ENCODE measurements at places on chromosomes 7 and 10. TPM values are rescaled to one million over a fixed set of nuclear protein-coding genes. Genes with fewer than 3 reads are reported as not detected.
A peak's percentile ranks its signal among the peaks of the same experiment; 100 is the strongest.

Gene PTTG1IP2
- total RNA-seq: not detected

Gene CTNNA3
- 0.67 TPM for total RNA-seq

Gene ACTL6B
- not detected for total RNA-seq

DNA sequence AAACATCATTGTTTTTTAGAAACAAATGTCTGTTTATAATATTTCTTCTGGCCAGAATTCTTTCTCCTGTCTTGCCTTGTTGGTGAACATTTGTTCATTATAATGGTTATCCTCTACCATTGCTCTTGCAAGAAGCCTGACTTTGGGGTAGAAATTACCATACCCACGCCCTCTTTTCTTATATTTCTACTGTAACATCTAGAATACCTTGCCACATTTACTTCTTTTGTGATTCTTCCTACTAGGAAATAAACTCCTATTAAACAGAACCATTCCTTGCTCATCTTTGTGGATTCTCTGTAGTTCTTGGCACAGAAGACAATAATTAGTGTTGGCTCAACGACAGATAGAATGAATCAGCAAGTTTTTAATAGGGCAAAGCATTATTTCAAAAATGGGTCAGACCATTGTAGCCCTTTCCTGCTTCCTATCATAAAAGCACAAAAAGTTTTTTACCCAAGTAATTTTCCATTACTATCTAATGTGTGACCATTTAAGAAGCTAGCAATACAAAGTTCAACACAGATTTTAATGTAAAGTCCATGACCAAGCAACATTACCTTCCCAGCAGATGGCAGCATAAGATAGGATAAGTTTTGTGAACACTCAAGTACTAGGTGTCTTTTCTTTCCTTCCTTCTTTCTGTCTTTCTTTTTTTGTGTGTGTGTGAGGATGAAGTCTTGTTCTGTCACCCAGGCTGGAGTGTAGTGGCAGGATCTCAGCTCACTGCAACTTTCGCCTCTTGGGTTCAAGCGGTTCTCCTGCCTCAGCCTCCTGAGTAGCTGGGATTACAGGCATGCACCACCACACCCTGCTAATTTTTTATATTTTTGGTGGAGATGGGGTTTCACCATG lies 270.4 kb downstream of the HGF start:
- DNase-seq: no peak

DNA sequence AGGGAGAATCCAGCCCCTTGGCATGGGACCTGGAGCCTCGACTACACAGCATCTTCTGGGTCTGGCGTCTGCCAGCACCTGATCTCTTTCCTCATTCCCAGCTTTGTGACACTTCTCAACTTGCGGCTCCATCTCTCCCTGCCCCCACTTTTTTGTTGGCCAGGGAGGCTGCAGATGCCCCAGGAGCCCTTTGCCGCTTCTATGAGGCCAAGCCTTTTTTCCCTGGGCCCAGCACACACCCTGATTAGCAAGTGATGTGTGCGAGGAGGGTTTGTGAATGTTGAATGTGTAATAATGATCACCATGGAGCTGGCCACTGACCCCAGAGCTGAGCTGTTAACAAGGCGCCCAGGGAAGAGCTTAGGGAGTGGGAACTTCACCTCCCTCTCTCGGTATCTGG lies 4.4 kb downstream of the EVX1 start:
- DNase-seq: peak; percentile 41
